NAMALWA (cell line): ENCODE measurements at places on chromosomes 13 and 19.

GRCh38 chr13:73767191-73767741 is 366.9 kb downstream of the KLF12 start:
- peak; percentile 59 for DNase-seq

GRCh38 chr13:35700671-35701070 is 224.2 kb upstream of the MAB21L1 start:
- DNase-seq = no peak

DNA sequence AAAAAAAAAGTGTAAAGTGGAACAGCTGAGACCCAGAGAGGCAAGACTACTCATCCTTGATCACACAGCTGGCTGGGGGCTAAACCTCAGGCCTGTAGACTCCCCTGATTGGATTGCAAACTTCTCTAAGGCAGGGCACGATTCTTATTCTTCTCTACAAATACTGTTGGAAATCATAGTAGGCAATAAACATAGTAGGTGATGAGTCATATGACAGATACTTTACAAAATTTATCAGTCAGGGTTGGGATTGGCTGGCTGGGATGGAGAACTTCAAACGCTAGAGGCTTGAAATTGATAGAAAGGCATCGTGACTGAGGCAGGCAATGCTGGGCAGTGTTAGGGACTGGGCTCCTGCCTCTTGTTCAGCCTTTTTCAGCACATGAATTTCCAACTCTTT is 5.9 kb upstream of the MATK start:
- no peak for DNase-seq

DNA sequence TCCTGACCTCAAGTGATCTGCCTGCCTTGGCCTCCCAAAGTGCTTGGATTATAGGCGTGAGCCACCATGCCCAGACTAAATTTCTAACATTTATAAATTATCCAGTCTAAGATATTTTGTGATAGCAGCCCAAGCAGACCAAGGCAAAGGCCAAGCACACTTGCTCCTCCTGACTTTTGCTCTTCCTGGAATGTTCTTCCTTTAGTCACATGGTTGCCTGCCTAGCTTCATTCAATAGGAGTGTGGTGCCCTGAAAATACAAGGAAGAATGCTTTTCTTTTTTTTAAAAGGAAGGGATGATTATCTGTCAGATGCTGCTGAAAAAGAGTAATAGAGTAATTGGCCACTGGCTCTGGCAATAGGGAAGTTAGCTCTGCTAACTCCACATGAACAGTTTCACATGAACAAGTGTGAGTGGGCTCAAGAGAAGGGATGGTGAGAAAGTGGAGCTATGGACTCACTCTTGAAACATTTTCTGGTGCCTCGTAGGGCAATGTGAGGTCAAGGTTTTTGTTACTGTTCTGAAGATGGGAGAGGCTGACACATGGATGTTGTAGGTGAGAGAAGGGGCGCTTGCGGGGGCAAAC is 47.1 kb downstream of the USPL1 start:
- no peak for DNase-seq

DNA sequence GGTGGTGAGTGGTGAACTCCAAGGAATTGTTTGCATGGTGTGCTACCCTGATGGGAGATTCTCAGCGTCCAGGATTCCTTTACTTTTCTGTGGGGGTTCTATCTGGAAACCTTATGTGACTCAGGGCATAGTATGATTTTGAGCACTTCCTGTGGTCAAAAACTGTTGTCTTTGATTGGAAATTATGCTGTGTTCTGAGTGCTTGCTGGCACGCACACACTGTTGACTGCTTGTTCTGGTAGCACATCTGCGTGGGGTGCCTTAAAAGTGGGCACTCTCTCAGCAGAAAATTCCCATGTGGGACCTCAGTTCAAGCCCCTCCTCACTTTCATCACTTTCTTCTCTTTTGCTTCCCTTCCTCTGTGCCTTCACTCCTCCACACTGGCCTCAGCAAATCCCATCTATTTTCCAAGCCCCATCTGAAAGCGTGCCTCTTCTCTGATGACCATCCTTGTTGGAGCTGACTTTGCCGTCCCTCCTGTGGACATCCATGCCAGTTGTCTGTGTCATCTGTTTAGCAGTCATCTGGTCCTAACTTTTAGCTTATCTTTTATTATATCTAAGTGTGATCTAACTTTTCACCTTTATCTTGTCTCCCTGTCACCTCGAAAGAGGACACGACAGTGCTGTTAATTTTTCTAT is 56.4 kb upstream of the NPAS1 start:
- no peak for DNase-seq

DNA sequence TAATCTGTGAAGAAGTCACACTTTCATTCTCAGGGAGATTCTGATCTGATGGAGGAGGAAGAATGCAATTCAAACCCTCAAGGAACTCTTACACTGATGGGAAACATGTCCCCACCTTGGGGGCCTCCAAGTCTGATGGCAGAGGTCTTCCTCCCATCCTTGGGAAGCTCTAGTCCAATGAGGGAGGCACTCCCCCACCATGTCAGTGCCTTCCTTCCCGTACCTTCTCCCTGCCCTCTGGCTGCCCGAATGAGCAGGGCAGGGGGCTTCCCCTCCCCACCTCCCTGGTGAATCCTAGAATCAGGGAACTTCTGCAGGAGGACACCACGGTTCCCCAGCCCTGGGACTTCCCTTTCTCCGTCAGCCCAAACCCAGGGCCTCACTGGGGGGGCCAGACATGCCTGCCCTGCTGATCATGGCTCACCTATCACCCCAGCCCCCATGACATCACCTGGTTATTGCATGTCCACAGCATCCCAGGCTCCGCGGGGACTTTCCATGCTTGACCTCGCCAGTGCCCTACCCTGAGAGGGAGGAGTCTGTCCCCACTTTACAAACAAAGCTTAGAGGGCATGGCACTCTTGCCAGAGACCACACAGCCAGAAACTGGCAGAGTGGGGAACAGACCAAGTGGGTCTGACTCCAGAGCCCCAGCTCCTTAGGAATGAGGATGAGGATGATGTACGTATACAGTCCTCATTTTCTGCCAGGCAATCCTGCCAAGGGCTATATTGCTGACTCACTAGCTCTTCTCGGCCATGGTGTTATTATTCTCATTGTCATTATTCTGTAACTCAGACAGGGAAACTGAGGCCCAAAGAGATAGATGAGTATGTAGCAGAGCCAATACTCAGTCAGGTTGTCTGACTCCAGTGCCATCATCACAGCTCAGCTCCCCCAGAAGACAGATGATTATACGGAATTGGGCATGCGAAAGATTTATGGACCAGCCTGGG is 9.6 kb upstream of the BCL3 start:
- DNase-seq = no peak

- no peak for DNase-seq
These were observed 380.2 kb downstream of the FGF9 start for GRCh38 chr13:22050951-22051563.

GRCh38 chr13:112994084-112994780 is 25.2 kb downstream of the MCF2L start:
- no peak for DNase-seq

DNA sequence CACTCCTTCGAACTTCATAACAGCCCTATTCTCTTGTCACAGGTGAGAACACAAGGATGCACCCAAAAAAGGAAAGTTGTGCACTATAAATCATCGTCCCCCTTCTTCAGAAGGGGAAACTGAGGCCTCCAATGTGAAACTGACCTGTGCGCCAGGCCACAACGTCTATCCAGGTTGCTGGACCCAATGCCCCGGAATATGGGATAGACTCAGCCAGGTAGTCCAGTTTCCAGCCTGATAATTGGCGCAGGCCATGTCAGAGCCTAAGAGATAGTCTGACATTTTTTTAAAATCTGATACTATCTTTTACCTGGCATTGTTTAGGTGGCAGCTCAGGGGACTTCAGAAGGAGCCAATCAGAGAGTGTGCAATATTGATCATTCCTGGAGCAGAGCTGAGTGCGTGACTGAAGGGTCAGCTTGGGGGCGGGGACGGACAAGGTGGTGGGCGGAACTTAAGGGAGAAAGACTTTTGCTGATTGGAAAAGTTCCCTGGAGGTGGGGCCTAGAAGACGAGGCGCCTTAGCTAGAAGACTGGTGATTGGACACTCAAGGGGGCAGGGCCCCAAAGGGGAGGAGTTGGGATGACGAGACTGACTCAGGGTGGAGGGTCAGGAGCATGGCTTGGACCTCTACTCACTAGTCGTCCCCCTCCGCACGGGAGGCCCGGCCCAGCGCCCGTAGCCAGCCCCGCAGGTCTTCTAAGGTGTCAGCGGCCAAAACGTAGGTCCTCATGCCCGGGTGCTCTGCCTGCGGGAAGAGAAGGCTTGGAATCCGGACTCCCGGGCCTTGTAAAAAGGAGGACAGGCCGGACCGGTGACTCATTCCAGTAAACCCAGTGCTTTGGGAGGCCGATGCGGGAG is 8.5 kb downstream of the PLEKHA4 start:
- DNase-seq = peak; percentile 88

- DNase-seq = no peak
These were observed 70.8 kb upstream of the GPR12 start for GRCh38 chr13:26831336-26831908.

DNA sequence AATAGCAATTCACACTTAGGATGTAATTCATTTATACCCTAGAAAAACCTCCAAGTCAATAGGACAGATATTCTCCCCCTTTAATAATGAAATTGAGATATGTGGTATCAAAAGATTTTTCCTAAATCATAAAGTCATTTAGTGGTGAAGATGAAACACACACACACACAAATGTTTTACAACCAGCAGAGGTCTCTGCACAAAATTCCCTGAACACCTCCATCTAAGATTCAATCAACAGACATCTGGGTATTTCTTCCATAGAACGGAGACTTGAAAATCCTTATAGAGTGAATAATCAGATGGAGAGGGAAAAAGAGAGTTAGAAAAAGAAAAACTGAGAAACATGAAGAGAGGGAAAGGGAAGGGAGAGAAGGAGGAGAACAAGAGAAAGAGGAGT is 52.8 kb downstream of the MYCBP2 start:
- DNase-seq = no peak

DNA sequence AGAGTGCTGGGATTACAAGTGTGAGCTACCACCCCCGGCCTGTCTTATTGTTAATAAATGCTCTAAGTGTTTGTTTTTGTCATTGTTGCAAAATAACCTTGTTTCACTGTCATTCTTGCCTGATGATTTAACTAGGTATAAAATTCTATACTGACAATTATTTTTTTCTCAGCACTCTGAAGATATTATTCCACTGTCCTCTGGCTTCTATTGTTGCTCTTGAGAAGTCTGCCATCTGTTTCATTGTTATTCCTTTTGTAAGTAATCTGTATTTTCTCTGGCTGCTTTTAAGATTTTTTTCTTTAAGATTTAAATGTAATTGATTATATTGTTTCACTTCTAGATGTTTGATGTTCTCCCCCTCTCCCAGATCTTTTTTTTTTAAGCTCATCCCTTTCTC is 17.6 kb downstream of the ZNF420 start:
- DNase-seq = no peak

- no peak for DNase-seq
These were observed 149.9 kb downstream of the MYO16 start for GRCh38 chr13:108779308-108779707.

GRCh38 chr13:42885325-42885724 is 103.9 kb downstream of the FAM216B start:
- no peak for DNase-seq

DNA sequence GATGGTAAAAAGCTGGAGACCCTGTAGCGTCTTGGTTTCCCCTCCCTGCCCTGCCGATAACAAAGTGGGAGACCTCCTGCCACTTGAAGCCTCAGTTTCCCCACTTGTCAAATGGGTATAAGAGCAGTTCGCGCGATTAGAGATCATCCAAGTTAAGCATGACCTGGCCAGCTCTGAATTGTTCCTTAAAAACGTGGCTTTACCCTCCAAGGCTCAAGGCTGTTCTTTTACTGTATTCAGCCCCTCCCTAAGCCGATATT is 421 bp downstream of the TNPO2 start:
- DNase-seq = no peak

GRCh38 chr13:28037399-28037798 is 48.9 kb upstream of the URAD start:
- DNase-seq = no peak
